ENCODE measurements at places on chromosomes 2 and 18. TPM values are rescaled to one million over a fixed set of nuclear protein-coding genes. Genes with fewer than 3 reads are reported as not detected.

Gene SCN1A
- not detected for total RNA-seq

Gene TYMS
- total RNA-seq: 49.5 TPM

GRCh38 chr18:9178557-9178956, 42.0 kb downstream of the ANKRD12 start:
- DNase-seq: no peak

DNA sequence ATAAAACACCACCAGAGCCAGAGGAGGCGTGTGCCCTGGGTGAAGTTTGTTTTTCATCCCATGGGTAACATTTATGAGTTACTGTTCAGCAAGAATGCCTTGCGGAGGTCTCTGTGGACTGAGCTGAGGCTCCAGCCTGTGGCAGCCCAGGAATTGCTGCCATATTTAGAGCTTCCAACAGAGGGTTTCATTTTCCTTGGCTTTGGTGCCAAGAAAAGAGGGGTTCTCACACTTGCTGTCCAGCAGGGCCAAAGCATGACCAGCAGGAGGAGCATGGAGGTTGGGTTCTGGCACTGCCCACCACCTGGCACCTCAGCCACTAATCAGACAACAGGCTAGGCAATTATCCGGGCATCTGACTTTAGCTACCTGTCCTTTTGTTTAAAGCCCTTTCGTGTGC, 36.7 kb downstream of the EPAS1 start:
- DNase-seq: no peak
